ENCODE measurements at places on chromosomes 5 and 9.

DNA sequence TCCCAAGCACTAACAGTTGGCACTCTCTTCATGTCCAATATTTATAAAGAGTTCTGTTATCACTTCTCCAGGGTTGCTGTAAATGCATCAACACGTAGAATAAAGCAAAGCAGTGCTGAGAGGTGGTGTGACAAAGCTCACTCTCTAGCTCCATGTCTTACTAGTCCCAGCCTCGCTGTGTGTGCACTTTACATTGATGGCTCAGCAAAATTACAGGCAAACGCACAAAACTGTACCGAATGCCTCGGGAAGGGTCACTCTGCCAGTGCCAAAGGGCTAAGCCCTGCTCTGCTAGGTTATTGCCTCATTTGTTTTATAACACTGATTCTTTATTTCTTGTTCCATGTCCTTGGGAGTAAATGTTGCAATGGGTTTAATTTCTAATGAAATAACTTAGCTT is 1005.9 kb upstream of the WWC1 start:
- no peak for DNase-seq

DNA sequence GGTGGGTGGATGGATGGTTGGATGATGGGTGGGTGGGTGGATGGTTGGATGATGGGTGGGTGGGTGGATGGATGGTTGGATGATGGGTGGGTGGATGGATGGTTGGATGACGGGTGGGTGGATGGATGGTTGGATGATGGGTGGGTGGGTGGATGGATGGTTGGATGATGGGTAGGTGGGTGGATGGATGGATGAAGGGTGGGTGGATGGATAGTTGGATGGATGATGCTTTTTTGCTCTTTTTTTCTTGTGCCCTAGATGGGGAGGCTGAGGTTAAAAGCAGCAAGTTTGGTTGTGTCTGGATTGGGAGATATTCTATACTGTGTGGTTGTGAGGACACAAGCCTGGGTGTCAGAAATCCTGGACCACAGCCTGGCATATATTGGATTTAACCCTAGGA is 5.4 kb downstream of the LCN12 start:
- no peak for DNase-seq

GRCh38 chr9:8845376-8845775 is 1045.8 kb upstream of the DMAC1 start:
- peak; percentile 23 for DNase-seq

DNA sequence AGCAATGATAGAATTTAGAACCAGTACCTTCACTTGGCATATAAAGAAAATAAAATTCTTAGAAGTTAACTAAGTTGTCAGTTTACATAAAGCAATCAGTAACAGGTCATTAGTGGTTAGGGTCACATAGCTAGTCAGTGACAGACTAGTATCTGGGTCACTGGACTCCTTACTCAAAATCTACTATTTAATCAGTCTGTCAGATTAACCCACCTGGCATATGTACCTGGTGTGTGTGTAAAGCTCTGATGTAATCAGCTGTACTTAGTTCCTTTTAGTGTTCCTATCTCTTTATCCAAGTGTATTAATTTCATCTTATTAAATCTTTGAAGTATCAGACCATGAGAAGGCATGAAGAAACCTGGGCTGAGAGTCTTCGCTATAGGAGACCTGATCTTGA is 7.3 kb downstream of the CEP78 start:
- no peak for DNase-seq

DNA sequence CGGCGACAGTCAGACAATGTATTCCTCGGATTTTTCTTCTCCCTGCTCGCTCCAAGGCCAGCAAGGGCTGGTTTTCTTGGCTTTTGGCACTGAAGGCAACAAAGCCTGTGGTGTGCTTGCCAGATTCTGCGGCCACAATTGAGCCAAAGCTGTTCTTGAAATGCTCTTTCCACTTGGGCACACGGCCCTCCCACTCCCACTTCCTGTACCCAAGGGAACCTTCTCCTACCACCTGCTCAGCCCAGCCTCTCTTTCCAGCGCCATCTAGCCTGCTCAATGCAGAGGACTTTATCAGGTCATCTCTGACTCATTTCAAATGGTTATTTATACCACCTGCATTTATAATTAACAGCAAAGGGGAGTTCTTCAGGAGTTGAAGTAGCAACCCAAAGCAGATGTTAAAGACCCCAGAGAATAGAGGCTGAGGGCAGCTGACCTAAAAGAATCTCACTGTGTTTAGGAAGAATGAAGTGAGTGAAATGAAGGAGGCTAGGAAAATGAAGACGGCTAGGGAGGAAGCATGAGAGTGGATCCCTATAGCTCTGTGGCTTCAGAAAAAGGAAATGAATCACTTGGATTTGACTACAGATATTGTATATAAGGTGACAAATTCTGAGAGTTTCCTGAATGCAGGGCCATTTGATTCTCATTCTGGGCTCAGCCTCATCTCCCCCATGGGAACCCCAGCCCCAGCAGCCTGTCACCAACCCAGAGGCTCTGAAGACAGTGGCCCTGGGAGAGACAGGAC is 439.0 kb downstream of the ENC1 start:
- peak; percentile 2 for DNase-seq

DNA sequence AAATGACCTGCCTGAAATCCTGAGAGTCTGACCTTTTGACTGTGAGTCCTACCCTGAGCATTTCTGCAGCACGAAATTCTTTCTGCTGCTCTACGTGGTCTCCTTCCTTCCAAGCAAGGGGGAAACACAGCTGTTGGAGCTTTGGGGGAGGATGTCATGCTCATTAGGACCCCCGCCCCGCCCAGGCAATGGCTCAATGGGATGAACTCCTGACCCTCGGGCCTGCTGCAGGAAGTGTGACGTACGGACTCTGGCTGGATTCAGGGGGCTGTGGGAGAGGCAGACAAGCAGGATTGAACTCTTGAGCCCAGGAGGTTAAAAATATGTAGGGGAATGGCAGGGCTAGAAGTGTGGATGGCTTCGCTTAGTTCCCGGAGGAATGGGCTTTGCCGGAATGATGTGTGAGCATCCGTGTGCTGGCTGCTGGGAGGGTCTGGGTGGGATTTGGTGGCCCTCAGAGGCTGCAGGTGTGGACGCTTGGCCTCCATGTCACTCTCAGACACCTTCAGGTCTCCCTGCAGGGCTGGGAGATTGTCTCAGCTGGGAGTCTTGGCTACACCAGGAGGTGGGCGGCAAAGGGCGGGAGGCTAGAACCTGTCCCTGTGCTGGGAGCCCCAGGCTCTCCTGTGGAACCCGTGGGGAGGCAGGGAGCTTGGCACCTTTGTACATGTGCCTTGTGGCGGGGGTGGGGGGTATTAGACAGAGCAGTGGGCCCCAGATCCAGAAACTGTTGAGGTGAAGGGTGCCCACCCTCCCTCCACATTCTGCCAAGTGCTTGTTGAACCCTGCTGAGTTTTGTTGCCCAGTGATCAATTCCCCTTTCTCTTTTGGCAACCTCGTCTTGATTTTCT is 26.3 kb downstream of the STC2 start:
- no peak for DNase-seq

DNA sequence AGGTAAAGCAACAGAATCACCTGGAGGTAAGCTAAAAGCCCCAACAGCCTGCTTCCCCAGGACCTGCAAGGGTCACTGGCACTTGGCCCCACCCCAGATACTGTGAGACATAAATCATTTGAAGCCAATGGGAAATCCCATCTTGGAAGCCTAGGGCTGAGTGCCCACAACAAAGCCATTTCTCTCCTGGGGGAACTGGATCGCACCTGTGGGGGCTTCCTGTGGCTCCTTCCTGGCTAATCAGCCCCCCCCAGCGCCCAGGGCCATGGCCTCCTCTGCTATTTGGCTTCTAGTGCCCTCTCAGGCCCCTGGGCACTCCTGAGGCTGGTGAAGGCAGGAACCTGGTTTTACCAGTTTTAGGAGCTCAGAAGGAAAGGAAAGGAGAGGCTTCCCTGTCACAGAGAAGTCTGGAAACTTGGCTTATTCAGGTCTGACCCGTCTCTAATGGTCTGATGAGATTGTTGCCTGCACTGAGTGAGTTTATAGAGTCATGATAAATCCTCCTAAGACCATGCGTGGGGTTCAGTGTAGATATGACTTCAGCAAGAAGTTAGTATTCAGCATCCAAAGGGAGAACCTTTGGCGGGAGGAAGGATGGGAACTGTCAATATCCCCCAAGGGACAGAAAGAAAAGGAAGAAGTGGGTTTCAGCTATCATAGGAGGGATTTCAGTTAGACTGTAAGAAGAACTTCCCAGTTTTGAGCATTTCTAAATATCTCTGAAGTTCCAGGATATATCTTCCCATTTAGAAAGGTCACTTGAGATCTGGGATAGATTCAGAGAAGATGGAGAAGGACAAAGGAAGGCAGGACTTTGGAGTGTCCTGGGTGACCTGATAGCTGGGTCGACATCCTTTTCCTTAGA is 1.2 kb downstream of the KCNMB1 start:
- no peak for DNase-seq

DNA sequence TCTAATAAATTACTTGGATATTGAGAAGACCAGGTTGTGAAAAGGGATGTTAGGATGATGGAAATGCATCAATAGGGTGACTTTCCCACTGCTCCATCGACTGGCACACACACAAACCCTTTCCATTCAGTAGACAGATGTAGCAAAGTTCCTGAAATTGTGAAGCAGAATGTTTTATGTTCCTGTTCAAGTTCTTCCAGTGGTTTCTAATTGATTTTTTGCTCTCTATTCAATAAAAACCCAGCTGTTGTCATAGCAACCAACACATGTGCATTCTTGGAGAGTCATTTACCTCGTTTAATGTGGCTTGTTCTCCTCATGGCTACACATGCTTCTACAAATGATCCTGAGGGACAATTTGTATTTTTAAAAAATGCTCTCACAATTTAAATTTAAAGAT is 244.6 kb downstream of the RAB3C start:
- no peak for DNase-seq

GRCh38 chr5:167653645-167654106 is 637.8 kb upstream of the WWC1 start:
- DNase-seq: no peak

- no peak for DNase-seq
Measured at GRCh38 chr5:7245121-7245651, 150.8 kb upstream of the ADCY2 start.

- no peak for DNase-seq
Measured at GRCh38 chr5:21623831-21624230, 1229.3 kb downstream of the CDH12 start.

DNA sequence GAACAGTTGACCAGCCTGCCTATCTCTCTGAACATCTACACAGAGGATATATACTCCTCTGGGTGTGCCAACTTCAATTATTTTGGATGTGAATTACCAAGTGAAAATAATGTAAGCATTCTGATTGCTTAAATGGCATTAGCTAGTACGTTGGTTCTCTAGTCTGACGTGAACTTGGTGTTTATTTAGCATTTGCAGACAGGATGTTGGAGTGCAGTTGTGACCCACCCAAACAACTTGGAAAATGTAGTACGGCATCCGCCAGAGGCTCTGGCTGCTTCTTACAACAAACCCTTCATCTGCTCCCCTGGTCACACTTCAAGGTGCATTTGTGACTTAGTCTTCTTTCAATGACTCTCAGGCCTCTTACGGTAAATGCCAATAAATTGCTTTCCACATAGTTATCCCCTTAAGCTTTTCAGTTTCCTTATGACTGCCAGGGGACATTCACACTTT is 616.6 kb downstream of the PDE4D start:
- DNase-seq: no peak

DNA sequence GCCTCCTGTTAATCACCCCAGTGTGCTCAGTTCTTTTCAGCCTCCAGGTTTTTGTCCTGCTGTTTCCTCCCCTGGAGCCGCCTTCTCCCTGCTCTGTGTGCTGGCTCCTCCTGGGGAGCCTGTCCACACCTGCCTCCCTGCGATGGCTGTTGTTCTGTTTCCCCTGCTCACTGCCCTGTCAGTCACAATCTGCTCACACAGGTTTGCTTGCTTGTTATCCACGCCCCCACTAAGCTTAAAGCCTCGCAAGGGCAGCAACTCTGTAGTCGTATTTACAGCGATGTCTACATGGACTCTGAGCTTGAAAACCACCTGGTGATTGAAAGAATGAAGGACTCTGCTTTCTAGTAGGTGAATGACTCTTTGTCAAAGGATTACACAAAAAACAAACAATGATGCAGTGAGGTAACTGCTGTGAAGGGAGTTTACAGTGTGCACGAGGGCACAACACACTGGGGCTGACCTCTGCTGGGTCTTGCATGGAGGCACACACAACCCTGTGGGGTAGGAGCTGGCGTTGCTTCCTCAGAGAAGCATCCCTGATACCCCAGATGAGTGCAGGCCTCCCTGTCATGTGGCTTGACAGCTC is 39.6 kb upstream of the TEX48 start:
- no peak for DNase-seq

GRCh38 chr9:131011274-131012022 is 2.5 kb downstream of the LAMC3 start:
- DNase-seq: no peak

GRCh38 chr5:36442352-36442751 is 140.7 kb upstream of the RANBP3L start:
- DNase-seq: no peak

- no peak for DNase-seq
Measured at GRCh38 chr9:127449332-127449966, 1.8 kb downstream of the RPL12 start.
